ENCODE measurements at places on chromosomes 4 and X.

GRCh38 chrX:92224406-92224805 is 445.2 kb downstream of the PCDH11X start:
- no peak for DNase-seq

DNA sequence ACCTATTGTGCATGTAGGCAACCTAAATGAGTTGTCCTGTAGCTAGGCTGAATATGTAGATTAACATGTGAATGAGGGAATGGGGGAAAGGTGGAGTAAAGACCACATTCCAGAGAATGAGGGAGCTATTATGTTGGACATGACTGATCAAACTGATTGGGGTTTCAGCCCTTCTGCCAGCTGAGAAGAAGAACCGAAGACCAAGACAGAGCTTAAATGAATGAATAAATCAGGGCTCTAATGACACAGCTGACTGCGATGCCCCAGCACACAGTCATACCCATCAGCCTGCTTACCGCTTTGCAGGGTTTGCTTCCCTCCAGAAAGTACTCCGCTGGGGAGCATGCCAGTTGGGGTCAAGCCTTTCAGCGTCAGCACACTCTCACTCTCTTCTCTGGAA is 315.4 kb downstream of the PPP3CA start:
- DNase-seq = no peak

DNA sequence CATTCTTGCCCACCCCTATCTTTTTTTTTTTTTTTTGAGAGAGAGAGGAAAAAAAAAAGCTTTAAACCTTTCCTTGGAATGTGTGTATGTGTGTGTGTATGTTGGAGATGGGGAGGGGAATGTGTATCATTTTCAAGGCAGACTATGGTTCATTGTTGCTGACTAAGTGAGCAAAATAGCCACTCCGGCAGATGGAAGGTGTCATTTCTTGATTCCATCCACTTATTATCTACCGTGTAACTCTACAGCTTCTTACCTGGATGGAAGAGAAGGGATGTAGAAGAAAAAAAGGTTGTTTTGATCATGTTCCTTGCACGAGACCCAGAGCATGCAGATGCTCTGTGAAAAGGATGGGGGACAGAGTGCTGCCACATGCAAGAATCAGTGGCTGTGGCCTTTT is 5.9 kb upstream of the GK2 start:
- DNase-seq = no peak

GRCh38 chr4:158775091-158775651 is 6.3 kb downstream of the FNIP2 start:
- no peak for DNase-seq

DNA sequence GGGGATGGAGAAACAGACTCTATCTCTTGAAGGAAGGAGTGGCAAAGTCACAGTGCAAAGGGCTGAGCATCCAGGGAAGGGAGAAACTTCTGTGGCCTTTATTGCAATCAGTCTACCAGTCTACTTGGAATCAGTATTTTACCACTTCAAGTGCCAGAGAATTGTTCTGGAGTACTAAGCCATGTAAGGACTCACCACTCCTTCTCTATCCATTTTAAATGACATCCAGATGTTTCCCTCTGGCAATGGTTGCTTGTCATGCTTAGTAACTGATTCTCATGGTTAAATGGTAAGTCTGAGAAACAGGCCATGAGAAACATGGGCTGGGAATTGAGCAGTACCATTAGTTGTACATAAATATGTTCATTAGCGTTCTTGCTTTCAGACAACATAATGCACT is 21.1 kb upstream of the SMIM10 start:
- DNase-seq = no peak

DNA sequence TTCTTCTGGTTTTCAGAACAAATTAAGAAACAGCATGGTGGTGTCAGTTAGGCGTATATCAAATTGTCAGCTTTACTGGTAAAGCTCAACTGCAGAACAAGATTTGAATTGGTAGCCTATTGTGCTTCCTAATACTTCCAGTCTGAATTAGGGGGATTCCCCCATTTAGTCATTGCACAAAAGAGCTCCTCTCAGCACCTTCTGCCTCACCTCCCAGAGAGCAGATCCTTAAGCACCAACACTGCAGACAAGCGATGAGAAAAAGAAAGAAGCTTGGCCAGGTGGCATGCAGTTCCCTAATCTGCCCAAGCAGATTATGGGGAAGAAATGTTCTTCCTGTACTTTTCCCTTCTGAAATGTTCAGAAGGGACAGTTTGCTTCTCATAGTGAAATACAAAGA is 9.2 kb downstream of the MAP9 start:
- no peak for DNase-seq

DNA sequence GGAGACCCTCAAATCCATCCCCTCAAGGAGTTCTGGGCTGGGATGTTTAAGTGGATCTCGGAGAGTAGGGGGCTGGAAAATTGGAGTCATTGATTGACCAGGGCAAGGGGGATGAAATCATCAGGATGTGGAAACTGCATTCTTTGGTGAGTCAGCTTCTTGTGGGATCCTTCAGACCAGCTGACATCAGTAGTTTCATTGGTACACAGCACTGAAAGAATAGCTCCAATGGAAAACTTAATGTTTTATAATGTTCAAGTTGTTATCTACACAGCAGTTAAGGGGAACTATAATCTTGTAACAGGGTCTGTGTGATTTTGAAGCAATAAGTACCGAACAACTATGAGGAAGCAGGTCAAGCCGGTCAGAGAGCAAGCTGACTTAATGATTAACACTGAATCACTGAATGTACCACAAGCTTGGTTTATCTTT is 506.1 kb downstream of the RPA4 start:
- DNase-seq = peak; percentile 16
